ENCODE measurements at places on chromosomes 3 and 15.
A peak's percentile ranks its signal among the peaks of the same experiment; 100 is the strongest.

GRCh38 chr3:112061152-112061551 lies 25.0 kb upstream of the C3orf52 start:
- no peak for DNase-seq

DNA sequence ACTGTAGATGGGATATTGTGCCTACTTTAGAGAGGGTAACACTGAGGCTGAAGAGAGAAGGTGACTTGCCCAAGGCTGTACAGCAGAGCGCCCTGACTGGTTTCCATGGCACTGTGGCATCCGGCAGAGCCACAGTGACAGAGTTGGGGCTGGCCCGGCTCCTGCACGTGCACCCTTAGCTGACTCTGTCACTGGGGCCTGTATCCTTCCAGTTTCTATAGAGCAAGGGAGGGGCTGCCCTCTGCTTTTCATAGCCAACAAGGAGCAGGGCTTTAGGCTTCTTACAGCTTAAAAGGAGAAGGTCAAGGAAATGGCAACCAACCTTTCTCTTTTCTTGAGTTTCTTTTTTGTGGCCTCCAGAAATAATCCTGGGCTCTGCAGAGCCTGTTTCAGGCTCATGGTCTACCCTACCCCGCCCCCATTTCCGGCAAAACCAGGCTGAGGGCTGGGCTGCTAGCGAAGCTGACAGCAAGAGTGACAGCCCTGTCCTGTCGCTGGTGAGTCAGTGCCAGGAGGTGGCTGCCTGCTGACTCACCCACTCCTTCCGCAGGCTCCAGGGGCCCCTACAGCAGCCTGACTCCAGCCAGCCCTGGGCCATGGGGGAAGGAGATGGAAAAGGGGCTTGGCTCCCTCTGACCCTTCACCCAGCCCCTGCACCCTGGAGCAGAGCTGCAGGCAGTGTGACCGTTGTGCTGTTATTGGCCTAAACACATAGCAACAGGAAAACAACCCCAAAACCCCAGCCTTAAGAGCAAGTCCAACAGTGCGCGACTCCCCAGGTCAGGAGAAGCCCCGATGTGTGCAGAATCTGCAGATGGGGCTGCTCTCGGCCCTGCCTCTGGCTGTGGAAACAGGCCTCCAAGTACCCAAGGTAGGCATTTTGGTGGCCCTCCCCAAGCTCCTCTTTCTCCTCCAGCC lies 29.8 kb downstream of the SLC6A6 start:
- peak; percentile 72 for DNase-seq

DNA sequence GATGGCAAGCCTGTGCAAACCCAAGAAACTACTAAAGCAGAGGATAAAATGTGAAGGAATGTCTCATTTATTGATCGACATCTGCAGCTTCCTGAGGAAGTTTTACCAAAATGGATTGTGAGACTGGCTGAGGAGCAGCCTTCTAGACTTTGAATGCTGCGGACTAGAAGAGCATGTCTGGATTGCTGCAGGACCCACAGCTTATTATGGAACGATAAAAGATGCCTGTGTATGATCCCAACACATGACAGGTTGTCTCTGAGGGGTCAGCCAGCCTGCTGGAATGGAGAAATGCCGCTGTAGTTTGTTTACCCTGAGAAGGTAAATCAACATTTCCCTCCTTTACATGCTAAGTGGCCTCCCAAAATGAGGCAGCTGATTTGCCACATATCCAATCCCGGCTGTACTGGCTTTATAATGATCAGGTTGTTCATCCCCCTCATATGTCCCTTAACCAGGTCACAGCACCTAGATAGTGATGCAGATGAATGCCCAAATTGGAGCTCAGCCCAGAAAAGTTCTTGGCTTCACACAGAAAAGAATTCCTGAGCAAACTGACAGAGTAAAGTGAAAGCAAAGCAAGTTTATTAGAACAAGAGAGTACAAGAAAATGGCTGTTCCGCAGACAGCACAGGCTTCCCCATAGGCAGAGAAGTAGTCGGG lies 63.9 kb downstream of the IL12A start:
- no peak for DNase-seq

GRCh38 chr3:154176036-154176435 lies 54.8 kb downstream of the ARHGEF26 start:
- DNase-seq = no peak

- DNase-seq = peak; percentile 77
These were observed at the start of gene JAGN1 for GRCh38 chr3:9890249-9891071. Gene JAGN1 (plus strand): TSS chr3:9890610. CDS start chr3:9890723, 113 bp downstream.

GRCh38 chr3:16298891-16299290 lies 33.9 kb downstream of the OXNAD1 start:
- no peak for DNase-seq

DNA sequence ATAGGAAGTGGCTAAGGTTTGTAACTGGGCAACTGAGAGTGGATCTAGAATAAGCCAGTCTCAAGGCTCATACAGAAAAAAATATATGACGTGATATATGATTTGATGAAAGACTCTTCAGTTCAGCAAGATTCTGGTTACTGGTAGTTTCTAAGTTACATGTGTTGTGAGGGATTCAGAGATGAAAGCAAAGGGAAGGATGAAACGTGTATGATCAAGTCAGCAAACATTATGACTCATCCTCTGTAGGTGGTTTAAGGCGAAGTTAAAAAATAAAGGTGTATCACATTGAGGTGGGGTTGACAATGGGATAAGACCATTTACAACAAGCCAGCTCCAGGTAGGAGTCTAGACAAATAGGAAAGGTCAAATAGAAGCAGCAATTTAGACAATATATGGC lies 16.2 kb downstream of the TERC start:
- no peak for DNase-seq

Measured in stimulated activated CD8-positive, alpha-beta memory T cell treated with anti-CD3 and anti-CD28 coated beads, Interleukin-15, amount 100 ng/mL, for 24 hours (primary cell).